ENCODE measurements at places on chromosomes 12 and 14.
A peak's percentile ranks its signal among the peaks of the same experiment; 100 is the strongest.

DNA sequence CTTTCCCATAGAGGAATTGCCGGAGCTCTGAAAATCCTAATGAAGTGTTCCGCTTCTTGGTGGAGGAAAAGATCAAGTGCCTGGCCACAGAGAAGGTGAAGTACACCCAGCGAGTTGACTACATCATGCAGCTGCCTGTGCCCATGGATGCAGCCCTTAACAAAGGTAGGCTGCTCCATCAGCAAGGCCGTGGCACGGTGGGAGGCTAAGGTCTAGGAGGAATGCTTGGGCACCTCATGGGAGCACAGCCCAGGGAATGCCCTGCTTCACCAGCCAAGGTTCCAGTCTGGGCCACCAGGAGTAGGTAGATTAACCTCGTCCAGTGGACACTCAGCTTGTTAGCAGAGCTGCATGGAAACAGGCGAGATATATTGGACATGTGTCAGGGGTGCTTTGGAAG is 6.4 kb upstream of the TPI1 start:
- DNase-seq = no peak

DNA sequence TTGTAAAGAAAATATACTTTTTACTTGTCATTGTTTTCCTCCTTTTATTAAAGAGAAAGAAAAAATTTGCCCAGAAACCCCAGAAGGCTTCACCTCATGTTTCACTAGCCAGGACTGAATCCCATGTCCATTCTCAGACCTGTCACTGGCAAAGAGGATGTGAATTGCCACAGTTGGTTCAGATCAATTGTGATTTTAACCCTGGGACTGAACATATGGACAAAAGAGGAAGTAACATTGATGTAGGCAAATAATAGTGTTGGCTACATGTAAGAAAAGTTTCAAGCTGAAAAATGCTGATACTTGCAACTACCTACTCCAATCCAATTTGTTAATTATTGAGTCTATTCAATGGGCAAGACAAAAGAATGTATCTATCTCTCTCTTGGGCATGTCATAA is 8.6 kb upstream of the CCDC196 start:
- peak; percentile 52 for DNase-seq

- DNase-seq = no peak
Measured at GRCh38 chr14:48936849-48937248, 649.3 kb downstream of the RPS29 start.

GRCh38 chr12:6187948-6188793 is 12.0 kb upstream of the CD9 start:
- DNase-seq = no peak

DNA sequence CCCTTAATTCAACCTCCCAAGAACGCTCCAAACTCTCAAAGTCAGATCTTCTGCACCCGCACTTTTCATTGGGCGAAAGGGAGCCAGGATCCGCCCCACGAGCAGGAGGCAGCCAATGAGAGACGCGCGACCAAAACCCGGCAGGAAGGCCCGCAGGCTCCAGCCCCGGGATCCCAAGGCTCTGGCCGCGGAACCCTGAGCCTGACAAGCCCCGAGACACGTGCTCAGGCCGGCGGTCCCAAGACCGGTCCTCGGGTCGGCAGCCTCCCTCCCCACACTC is 438 bp downstream of the DDX54 start:
- DNase-seq = peak; percentile 77

DNA sequence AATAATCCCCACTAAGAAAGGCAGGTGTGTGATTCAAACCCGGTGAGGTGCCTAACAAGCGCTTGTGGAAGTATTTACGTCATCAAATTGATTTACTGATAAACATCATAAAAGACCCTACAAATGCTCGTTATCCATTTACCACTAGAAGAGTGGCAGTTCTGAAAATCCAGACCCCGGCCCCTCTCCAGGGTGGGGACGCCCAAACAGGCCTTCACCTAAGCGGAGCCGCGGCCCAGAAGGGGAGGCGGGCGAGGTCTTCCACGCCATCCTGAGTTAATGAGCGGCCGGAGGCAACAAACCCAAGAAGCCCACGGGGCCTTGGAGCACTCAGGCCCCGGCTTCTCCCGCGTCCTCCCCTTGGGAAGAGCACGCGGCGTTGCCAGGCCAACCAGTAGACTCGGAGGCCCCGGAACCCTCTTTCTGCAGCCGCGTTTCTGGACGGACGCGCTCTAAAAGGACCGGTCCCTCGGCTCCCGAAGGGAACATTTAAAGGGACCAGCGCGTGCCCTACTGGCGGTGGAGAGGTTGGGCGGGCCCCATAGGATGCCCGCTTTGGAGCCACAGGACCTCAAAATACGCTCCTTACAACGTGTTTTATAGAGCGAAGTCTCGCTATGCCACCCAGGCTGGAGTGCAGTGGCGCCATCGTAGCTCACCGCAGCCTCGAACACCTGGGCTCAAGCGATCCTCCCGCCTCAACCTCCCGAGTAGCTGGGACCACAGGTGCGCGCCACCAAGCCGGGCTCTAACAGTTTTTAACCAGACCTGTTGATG is 3.5 kb downstream of the PTPN21 start:
- DNase-seq = peak; percentile 57

GRCh38 chr14:63229330-63230059 is 25.3 kb downstream of the RHOJ start:
- no peak for DNase-seq

DNA sequence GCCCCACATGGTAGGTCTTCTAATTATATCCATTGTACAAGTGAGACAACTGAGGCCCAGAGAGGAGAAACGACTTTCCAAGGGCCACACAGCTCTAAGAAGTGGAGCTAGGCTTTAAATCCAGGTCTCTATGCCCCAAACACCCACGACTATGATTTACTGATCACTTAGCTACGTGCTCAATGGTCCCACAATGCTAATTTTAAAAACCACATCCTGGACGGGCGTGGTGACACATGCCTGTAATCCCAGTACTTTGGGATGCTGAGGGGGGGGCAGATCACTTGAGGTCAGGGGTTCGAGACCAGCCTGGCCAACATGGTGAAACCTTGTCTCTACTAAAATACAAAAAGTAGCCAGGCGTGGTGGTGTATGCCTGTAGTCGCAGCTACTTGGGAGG is 8.4 kb upstream of the MLEC start:
- no peak for DNase-seq

- no peak for DNase-seq
Measured at GRCh38 chr14:92587700-92588085, 74.1 kb downstream of the RIN3 start.

GRCh38 chr14:104422837-104423681 is 156.5 kb upstream of the C14orf180 start:
- DNase-seq = no peak

DNA sequence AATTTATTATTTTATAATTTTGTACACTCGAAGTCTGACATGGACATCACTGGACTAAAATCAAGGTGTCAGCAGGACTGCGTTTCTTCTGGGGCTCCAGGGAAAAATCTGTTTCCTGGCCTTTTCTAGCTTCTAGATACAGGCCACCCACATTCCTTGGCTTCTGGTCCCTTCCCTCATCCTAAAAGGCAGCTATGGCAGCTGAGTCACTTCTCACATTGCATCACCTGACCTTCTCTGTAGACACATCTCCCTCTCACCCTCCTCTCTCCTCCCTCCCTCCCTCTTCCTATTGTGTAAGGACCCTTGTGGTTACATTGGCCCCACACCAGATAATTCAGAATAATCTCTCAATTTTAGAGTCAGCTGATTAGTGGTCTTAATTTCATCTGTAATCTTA is 92.4 kb downstream of the RPS6KA5 start:
- peak; percentile 7 for DNase-seq

DNA sequence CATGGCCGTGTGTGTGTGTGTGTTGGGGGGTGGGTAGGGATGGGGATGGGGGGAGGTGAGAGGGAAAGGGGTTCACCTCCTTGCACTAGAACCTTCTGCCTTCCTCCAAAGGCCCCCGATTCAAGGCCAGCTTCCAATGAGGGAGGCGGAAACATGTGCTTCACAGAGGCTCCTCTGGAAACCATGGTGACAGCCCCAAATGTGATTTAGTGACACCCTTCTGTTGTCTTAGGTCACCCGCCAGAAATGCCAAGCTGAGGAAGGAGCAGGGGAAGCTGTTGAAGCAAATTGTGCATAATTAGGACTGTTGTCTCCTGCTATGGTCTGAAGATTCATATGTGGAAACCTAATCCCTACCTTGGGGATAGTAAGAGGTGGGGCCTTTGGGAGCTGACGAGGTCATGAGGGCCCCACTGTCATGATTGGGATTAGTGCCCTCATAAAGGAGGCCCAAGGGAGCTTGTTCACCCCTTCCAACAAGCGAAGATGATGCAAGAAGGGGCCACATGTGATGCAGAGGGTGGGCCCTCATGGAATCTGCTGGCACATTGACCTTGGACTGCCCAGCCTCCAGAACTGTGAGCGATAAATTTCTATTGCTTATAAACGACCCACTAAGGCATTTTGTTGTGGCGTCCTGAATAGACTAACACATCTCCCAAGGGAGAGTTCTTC is 95.2 kb downstream of the AACS start:
- no peak for DNase-seq

GRCh38 chr14:96958057-96958456 is 160.9 kb downstream of the VRK1 start:
- no peak for DNase-seq

- no peak for DNase-seq
Measured at GRCh38 chr12:89980236-89980635, 271.6 kb upstream of the ATP2B1 start.

- DNase-seq = peak; percentile 2
Measured at GRCh38 chr14:32102152-32102787, 25.2 kb downstream of the ARHGAP5 start.

DNA sequence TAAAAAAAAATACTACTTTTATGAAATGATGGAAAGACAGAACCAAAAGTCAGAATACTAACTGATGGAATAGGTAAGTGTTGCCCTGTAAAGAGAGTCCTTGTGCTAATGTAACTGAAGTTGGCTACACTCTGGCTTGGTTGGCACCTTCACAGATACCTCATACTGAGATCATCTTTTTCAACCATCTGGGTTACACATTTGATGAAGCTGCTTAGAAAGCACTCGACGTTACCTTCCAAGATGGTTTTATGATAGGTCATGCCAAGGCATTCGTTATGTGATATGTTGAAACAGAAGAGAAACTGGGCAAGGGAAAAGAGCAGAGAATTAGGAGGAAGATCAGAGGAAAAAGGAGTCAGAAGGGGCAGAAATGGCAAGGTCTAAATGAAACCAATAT is 203.8 kb downstream of the ADAMTS20 start:
- DNase-seq = no peak

- no peak for DNase-seq
Measured at GRCh38 chr12:113369391-113369985, 11.1 kb downstream of the PLBD2 start.

GRCh38 chr14:61929651-61930050 is 167.4 kb downstream of the SNAPC1 start:
- no peak for DNase-seq

GRCh38 chr12:127310548-127310947 is 956.4 kb upstream of the TMEM132C start:
- DNase-seq = no peak

GRCh38 chr12:41932470-41932991 is 212.1 kb downstream of the GXYLT1 start:
- DNase-seq = peak; percentile 94

DNA sequence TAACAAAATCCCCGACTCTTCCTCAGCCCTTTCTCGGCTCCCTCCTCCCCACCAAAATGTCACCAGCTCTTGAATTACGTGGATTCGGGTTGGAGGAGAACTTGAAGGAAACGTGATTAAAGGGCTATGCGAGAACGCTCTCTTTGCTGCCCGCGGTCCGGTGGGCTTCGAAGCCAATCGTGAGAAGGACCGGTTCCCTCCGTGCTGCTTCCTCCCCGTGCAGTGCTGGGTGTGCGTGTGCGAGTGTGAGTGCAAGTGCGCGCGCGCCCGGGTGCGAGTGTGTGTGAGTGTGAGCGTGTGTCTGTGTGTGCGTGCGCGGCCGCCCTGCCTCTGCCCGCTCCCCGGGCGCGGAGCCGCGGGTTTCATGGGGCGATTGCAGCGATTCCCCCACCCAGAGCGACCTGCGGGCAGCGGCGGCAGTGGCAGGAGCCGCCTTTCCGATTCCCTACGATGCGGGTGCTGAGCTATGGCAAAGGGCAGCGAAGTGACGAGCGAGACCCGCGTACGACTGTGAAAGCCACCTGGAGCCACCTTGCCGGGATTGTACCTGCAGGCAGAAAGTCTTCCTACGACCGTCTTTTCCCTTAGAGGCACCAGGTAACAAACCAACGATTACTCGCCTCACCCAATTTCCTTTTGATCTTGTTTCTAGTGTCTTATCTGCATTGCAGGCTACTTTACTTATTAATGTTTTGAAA is 1.4 kb downstream of the LRFN5 start:
- peak; percentile 10 for DNase-seq

GRCh38 chr12:49923880-49924556 is 20.3 kb upstream of the FAIM2 start:
- no peak for DNase-seq

DNA sequence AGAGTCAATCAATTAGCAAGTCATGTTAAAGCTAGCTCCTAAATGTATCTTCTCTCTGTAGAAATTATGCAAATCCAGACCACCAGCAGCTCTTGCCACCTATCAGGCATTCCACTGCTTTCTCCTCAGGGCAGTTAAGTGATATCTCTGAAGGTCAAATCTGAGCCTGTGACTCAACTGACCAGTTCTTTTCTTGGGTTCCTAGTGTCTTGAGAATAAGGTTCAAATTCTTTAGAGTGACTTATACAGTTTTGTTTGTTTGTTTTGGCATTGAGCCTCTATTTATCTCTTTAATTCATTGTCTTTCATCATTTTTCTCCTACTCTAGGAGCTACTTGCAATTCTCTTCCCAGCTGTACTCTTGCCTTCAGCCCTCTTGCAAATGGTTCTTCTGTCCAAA is 2.5 kb upstream of the LRIG3 start:
- no peak for DNase-seq

GRCh38 chr12:8829621-8830020 is 7.2 kb downstream of the A2ML1 start:
- no peak for DNase-seq

DNA sequence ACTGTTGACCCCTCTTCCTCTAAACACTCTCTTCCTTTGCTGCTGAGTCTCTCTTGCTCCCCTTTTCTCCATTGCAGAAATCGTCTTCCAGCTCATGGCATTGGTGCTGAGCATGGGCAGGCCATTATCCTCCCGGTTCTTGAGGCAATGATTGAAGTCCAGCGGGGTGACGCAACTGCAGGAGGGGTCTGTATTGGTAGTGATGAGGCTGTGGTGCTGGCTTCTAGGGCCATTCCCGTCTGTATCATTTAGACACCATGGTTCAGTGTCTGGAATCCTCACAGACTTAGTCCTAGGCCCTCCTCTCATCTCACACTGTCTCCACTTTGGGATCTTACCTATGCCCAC is 720 bp upstream of the SLC22A17 start:
- no peak for DNase-seq

DNA sequence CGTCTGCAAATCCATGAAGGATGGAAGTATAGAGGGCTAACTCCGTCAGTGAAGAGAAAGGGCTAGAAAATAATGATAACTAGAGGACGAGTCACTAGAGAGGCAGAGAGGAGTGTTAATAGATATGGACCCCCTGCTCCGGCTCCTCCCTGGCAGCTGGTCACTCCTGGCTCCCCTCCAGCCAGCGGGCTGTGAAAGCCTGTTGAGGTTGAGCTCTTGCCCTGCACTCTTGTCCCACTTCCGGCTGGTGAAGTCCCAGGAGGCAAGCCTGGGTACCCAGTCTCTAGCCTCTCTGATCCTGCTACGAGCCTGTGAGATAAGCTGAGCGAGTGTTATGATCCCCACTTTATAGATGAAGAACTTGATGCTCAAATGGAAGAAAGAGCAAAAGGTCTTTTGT is 90.3 kb downstream of the RFX4 start:
- DNase-seq = no peak

Measured in hematopoietic multipotent progenitor cell (in vitro differentiated cells).